Cerebellum (tissue), 4 donors: ENCODE measurements at places on chromosomes 6 and 20. TPM values are rescaled to one million over a fixed set of nuclear protein-coding genes. Genes with fewer than 3 reads are reported as not detected.

- DNase-seq = no peak
These were observed 1.8 kb downstream of the RALGAPA2 start for GRCh38 chr20:20710443-20711315.

FBXL4 gene
- total RNA-seq = 29.5 TPM

BTNL2 gene
- 0.18 TPM for total RNA-seq

DNA sequence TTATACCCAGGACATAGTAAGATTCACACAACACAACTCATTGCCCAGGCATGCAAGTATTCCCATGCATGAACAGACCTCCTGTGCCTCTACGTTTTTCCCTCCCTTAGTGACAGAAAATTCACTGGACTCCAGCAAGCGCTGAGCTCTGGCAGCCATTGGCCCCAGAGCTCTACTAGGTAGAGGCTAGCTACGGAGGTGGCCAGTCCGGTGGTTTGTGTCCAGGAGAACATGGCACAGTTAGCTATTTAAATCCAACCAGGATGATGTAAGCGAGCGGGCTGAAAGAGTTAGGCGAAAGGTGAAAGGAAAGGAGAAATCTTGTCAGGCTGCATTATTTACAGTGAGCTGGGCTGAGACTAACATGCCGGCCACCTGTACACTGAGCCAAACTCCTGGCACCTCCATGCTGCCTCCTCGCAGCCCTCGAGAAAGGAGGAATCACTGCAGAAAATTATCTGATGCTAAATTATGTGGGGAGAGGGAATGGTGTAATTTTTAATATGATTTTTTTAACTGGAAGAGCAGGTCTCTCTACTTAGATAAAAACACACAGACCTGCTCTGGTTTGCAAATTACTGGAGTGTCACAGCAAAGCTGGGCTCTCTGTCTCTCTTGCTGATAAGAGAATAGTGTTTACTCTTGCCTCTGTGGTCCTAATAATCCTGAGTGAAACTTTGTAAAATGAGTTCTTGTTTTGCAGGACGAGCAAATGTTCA lies 50.1 kb upstream of the ARMC2 start:
- peak; percentile 84 for DNase-seq

DNA sequence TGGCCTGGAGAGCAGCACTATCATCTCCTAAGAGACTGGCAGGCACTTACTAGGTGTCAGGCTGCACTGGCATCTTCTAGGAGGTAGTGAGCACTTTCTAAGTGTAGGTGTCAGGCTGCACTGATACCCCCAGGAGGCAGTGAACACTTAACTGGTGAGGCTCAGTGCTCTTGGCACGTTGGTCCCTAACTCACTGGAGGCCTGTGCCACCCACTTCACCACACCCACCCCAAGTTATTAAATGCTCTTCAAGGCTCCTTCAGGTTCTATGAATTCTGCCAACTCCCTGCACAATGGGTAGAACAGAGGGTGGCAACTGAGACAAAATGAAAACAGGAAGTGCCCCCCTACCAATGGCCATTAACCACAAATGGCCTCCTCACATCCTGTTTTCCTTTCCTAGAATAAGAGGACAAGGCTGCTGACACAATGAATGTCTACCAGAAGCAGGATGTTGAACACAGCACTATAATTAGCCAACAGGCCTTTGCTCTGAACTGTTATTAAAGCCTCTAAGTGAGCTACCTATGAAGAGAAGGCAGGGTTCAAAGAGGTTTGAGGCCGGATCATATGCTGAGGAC lies 29.4 kb downstream of the NCOA5 start:
- no peak for DNase-seq

GRCh38 chr20:31877684-31878083 lies 7.2 kb downstream of the TTLL9 start:
- DNase-seq = no peak

- DNase-seq = no peak
These were observed 1103.9 kb upstream of the GJE1 start for GRCh38 chr6:141028791-141029280.

- DNase-seq = peak; percentile 27
These were observed 29.0 kb downstream of the NEDD9 start for GRCh38 chr6:11203306-11204004.

GRCh38 chr6:14751645-14752175 lies 494.2 kb upstream of the JARID2 start:
- DNase-seq = no peak

KCNS1 gene
- 1.2 TPM for total RNA-seq

- no peak for DNase-seq
These were observed 2.8 kb upstream of the CEP43 start for GRCh38 chr6:166996406-166996805.

- DNase-seq = no peak
These were observed 626.1 kb downstream of the DHX35 start for GRCh38 chr20:39588148-39588757.

ID4 gene
- total RNA-seq = 118 TPM

FKBP1C gene
- 0.36 TPM for total RNA-seq
